ENCODE measurements at places on chromosomes 4 and X.
A peak's percentile ranks its signal among the peaks of the same experiment; 100 is the strongest.

DNA sequence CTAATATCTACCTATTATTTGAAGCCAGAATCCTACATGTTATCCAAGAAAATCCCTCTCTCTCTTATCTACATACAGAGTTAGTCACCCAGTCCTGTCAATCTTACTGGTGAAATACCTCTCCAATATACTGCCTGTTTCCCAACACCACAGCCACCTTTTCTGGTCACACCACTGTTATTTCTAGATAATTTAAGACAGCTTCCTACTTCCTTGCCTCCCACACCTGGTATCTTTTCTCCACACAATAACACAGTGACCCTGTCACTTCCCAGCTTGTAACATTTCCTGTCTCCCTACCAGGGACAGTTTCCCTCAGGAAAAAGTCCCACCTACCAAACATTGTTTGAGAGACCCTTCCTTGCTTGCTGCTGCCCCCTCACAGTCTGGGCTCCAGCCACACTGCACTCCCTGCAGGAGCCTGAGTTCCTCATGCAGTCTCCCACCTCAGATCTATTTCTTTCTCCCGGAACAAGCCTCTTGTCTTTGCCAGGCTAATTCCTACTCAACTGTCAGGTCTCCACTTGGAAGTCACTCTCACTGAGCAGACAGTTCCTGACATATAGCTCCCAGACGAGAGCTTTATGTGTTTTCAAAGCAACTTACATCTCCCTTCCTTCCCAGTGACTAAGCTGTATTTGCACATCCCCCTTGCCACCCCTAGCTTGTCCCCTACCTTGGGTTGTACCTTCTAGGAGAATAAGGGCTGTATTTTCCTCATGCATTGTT, 73.6 kb upstream of the QRFPR start:
- DNase-seq: no peak

- no peak for DNase-seq
These were observed 26.6 kb upstream of the MAP3K15 start for GRCh38 chrX:19541931-19542330.

- no peak for DNase-seq
These were observed 168.8 kb upstream of the FAM47A start for GRCh38 chrX:34300871-34301270.

DNA sequence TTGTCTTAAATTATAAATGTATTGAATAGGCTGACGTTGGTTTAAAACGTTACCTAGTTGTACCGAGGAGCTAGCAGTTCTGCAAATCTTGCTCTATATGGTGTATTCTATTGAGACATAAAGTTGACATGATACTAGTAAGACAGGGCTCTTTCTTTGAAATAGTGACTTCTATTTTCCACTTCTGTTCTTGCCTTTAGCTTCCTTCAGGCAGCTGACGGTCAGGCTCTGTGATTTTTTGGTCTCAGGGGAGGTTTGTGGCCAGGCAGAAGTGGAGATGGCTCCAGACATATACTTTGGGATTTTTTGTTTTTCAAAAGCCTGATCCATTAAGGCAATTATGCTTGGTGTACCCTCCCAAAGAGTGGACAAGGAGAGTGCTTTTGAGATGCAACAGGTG, 95.2 kb downstream of the SLC34A2 start:
- no peak for DNase-seq

DNA sequence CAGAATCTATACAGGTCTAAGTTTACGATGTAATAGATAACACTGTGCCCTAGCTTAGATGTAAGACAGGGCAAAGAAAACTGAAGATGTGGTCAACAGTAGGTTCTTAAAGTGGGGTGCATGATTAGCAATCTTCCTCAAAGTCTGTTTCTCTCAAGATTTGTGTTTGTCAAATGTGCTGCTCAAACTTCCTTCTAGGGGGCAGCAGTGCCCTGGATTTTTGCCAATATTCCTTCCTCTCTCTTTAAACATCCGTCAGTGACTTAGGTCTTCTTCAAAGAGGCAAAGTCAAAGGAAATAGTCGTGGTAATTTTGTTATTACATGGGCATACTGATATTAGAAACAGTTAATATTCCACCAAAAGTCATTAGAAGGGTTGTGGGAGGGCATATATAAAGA, 4.2 kb upstream of the PDHA2 start:
- no peak for DNase-seq

- DNase-seq: no peak
These were observed 130.8 kb downstream of the ENOX2 start for GRCh38 chrX:130772105-130772775.

DNA sequence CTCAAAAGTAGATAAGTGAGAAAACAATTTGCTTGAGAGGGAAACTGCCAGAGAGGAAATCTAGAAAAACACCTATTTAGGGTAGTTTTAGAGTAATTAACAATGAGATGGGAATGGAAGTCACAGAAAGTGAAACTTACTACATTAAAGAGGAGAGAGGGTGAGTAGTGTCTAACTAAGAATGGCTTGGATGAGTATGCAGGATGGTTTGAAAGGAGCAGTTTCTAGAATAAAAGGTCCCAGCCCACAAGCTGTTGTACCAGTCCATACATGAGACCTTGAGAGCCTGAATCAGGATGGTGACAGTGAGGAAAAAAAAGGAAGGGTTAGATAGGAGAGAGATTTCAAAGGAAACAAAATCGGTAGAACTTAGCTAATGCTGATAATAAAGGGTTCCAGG, 1.3 kb downstream of the GAR1 start:
- no peak for DNase-seq

DNA sequence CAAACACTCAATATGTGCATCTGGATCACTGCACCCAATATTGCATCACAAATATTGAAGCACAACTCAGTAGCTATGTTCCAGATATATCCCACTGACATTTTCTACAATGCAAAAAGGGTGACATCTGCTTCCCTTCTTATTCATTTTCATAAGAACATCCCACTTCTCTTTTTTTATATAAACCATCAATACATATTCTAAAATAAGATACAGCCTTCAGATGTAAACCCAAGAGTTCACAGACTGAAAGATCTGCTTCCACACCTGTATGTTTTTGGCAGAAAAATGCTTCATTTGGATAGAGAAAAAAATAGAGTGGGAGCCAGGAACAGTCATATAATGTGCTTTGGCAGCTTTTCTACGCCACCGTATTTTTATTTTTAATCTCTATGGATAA, 815.6 kb upstream of the ADGRL3 start:
- no peak for DNase-seq

GRCh38 chrX:136176399-136176825, 29.1 kb downstream of the FHL1 start:
- no peak for DNase-seq

DNA sequence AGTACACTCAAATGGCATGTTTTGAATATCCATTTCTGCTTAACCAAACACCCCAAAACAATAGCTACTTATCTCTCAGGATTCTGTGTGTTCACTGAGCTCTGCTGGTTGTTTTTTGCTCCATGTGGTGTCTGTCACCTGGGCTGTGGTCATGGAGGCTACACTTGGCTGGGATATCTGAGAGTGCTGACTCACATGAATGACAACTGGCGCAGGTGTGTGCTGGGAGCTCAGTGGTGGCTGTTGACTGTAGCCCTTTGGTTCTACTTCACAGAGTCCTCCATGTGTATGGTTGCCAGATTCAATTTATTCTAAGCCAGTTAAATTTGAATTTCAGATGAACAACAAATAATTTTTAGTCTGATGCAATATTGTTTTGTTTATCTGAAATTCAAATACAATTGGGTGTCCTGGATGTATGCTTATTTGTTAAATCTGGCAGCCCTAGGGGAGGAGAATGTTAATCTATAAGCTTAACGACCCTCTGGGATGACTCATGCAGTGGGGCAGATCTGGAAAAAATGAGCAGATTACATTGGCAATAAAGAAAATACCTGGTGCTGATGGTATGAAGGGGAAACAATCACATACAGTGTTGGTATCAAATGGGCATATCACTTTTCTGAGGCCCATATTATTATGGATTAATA, 28.2 kb upstream of the TCEAL4 start:
- DNase-seq: no peak

DNA sequence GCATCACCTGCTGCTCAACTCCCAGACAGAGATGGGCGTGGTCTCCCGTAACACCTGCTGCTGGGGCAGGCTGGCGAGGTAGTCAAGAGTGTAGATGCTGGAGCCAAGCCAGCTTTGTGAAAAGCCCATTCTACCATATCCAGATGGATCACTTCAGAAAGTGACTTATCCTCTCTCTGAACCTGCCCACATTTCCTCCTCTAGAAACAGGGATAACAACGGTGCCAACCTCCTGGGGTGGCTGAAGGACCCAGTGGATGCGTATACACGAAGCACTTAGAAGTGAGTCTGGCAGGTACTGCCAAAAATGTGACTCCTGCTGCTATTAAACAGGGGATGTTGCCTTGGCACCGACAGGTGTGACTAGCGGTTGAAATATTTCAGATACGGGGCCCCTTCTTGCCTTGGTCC, 95.8 kb downstream of the SORBS2 start:
- peak; percentile 95 for DNase-seq

GRCh38 chr4:25972984-25973745, 59.1 kb downstream of the SMIM20 start:
- DNase-seq: no peak

DNA sequence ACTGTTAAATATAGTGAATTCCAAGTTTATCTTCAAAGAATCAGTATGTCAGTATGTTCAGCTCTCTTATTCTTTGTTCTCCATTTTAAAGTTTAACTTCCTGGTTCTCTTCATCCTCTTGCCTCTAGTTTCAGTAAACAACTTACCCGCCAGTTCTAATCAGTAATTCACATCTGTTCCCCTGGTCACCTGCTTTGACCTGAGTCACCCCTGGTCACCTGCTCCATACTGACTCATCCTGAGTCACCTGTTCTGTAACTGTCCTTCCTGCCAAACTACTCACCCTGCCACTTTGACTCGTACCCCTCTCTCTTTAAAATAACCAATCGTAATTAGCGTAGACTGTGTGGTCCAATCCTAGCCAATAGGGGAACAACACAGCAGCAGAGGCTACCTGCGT, 992.7 kb upstream of the HS3ST1 start:
- DNase-seq: no peak

DNA sequence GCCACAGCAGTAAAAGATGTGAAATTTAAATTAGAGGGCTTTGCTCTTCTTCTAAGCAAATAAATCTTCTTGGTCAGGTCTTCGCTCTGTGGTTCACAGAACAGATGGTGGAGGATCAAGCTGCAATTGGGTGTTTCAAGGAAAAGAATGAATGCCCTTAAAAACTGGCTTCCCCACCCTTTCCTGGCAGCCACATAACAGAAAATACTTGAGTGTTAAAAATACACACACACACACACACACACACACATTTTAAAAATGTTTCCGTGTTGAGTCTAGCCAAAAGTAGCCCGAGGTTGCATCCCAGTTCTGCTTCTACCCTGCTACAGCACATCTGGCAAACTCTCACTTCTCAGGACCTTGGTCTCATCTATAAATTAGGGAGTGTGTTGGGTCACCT, 56.7 kb upstream of the FGFBP2 start:
- DNase-seq: no peak

DNA sequence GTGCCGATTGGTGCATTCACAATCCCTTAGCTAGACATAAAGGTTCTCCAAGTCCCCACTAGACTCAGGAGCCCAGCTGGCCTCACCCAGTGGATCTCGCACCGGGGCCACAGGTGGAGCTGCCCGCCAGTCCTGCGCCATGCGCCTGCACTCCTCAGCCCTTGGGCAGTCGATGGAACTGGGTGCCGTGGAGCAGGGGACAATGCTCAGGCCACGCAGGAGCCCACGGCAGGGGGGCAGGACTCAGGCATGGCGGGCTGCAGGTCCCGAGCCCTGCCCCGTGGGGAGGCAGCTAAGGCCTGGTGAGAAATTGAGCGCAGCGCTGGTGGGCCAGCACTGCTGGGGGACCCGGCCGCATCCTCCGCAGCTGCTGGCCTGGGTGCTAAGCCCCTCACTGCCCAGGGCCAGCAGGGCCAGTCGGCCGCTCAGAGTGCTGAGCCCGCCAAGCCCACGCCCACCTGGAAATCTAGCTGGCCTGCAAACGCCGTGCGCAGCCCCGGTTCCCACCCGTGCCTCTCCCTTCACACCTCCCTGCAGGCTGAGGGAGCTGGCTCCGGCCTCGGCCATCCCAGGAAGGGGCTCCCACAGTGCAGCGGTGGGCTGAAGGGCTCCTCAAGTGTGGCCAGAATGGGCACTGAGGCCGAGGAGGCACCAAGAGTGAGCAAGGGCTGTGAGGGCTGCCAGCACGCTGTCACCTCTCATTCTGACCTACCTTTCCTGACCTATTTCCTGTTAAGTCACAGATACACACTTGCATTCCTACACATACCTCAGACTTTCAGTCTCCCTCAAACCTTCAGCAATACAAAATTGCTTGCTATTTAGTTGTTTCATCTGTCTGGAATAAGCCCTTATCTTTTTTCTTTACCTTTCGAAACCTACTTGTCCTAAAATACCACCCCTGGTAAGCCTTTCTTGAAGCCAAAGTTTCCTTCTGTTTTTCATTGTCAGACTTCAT, 20.7 kb downstream of the UBE2K start:
- no peak for DNase-seq

GRCh38 chrX:96480081-96480480, 204.6 kb upstream of the DIAPH2 start:
- DNase-seq: no peak

- DNase-seq: no peak
These were observed 96.4 kb downstream of the EMCN start for GRCh38 chr4:100421361-100421978.

- no peak for DNase-seq
These were observed 4.2 kb downstream of the ELF4 start for GRCh38 chrX:130106071-130106470.

- no peak for DNase-seq
These were observed 35.9 kb upstream of the TAPT1 start for GRCh38 chr4:16262188-16262587.

GRCh38 chr4:53693408-53693807, 102.1 kb upstream of the LNX1 start:
- DNase-seq: no peak

- DNase-seq: no peak
These were observed 34.1 kb downstream of the SORCS2 start for GRCh38 chr4:7226439-7226838.

DNA sequence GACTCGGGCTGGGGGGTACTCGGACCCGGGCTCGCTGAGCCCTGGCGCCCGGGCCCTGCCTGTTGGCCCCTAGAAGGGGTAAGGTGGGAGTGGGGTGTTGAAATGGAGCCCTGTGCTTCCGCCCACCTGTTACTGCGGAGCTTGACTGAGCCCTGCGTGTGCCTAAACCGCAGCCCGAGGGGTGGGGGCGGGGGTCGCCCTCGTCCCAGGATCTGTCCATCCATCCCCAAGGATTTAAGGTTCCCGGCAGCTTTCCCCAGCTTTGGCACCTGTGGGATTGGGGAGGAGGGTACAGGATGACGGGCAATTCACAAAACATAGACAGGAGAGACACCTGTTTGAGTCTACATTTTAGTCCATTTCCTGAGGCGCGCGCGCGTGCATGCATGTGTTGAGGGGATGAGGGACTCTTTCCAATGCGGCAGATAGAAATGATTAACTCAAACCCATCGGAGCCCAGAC, 779 bp downstream of the GABRQ start:
- no peak for DNase-seq

GRCh38 chrX:21963269-21963668, 22.8 kb downstream of the SMS start:
- no peak for DNase-seq
